ENCODE measurements at places on chromosomes 12 and 14. TPM values are rescaled to one million over a fixed set of nuclear protein-coding genes. Genes with fewer than 3 reads are reported as not detected.

DNA sequence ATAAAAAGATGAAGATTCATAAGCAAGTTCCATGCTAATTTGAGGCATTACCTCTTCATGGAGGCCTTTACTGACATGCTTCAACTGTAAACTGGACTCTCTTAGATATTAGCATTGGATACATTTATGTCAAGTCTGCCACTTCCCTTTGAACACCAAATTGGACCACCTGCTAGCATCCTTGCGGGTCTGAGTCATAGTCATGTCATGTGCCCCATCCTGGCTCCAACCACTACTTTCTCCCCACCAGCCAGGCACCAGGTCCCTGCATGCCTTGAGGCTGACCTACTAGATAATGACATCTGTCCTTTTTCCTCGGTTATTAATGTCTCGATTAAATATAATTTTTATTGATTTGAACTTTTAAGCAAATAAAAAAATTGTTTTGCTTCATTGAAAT, 32.9 kb upstream of the EEA1 start:
- DNase-seq = no peak

- no peak for DNase-seq
Measured at GRCh38 chr12:76628745-76629144, 69.2 kb upstream of the OSBPL8 start.

DNA sequence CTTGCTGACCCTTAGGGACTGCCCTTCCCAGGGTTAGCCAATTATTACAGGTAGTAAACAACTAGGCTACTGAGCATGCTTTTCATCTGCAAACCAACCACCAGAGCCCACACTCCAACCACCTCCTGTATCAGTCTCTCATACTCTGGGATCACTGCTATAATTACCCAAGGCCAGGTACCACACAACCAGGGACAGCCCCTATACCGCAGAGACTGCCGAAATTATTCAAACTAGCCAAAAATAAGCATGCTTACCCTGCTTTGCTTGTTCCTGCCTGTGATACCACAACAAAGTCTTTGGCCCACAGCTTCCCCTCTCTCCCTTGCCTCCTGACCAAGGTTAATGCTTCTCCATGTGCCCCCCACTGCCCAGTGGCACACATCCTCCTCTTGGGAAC, 197.6 kb upstream of the SRRM4 start:
- no peak for DNase-seq

Gene IAPP
- not detected for total RNA-seq

- DNase-seq = no peak
Measured at GRCh38 chr14:66361013-66361412, 125.2 kb upstream of the CCDC196 start.

DNA sequence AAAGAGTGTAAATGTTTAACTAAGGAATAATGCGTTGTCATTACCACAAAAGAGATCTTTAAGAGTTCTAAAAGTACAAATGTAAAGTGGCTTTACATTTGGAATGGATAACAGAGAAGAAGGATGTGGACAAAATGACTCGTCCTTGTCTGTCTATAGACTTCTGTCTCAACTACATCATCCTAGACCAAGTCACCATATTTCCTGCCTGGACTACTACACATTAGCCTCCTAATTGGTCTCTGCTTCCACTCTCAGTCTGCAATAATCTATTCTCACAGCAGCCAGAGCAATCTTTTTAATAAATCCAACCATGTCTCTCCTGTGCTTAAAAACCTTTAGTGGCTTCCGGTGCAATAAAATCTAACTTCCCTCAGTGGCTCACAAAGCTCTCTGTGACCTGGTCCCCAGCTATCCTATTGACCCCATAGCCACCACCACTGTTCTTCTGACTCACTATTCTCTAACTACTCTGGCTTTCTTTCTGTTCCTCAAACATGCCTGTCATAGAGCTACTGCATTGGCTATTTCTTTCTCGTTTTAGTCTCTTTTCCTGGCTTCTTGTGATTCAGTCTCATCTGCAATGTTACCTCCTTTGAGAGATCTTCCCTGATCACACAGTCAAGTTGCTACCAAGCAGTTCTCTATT, 91.1 kb downstream of the MYF5 start:
- no peak for DNase-seq

- no peak for DNase-seq
Measured at GRCh38 chr12:68905733-68906132, 27.2 kb downstream of the CPM start.

Gene TPH2
- total RNA-seq = not detected

GRCh38 chr14:88129306-88130056, 124.5 kb downstream of the GPR65 start:
- no peak for DNase-seq

- DNase-seq = no peak
Measured at GRCh38 chr12:39928181-39928899, 177.5 kb downstream of the SLC2A13 start.

DNA sequence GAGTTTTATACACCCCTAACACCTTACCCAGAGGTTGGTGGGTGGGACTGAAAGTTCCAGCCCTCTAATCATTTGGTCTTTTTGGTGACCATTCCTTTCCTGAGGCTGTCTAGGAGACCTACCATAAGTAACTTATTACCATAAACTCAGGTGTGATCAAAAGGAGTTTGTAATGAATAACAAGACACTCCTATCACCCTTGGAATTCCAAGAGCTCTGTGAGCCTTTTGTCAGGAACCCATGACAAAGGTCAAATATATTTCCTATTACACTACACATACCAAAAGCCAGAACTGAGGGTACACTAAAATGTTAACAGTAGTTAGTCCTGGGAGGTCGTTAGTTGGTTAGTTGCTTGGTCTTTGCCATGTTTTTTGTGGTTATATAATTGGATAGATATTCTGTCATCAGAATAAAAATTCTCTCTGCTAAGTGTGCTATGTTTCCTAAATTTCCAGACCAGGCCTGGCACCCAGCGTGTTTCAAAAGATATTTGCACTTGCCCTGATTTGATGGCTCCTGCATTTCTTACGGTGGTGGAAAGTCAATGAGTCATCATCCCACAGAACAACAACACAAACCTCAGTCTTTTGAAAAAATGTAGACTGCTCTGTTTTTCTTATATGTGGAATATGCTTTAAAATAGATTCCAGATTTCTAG, 27.0 kb upstream of the AKAP5 start:
- no peak for DNase-seq

- no peak for DNase-seq
Measured at GRCh38 chr12:52217223-52217622, 15.8 kb upstream of the KRT7 start.

GRCh38 chr14:53622447-53622846, 334.2 kb downstream of the BMP4 start:
- no peak for DNase-seq

GRCh38 chr12:2355604-2356003, 302.8 kb downstream of the CACNA1C start:
- DNase-seq = no peak

DNA sequence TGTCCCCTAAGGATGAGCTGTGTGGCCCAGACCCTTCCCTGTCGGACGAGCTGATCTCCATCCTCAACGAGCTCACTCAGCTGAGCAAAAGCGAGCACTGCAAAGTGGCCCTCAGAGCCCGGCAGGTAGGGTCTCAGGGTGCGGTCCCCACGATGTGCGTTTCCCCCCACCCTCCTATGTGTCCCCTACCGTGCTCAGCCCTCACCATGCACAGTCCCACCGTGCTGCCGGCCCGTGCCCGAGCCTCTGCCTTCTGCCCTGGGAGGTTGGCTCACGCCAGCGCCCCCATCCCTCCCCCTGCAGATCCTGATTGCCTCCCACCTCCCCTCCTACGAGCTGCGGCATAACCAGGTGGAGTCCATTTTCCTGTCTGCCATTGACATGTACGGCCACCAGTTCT, 86.6 kb downstream of the FOXN4 start:
- DNase-seq = no peak

Gene VRTN
- total RNA-seq = not detected

GRCh38 chr12:115037830-115038229, 353.9 kb upstream of the TBX3 start:
- no peak for DNase-seq

DNA sequence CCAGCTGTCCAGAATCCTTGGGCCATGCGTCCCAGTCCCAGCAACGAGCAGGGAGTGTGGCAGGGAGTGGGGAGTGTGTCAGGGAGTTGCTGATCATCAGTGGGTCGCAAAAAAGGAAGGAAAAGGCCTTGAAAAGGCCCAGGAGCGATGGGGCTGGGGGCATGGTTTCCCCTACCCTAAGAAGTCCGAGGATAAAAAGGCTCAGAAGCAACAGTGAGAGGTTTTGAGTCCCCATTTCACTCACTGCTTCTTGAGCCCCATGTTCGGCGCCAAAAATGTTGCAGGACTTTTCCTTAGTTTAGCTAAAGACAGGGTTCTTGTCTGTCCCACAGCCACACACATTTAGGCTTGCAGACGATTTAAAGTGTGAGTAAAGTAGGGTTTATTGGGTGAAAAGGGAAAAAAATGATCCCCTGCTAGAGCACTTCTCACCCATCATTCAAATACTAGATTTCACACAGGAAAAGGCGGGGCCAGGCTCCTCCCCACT, 189.5 kb downstream of the KCNC2 start:
- no peak for DNase-seq

DNA sequence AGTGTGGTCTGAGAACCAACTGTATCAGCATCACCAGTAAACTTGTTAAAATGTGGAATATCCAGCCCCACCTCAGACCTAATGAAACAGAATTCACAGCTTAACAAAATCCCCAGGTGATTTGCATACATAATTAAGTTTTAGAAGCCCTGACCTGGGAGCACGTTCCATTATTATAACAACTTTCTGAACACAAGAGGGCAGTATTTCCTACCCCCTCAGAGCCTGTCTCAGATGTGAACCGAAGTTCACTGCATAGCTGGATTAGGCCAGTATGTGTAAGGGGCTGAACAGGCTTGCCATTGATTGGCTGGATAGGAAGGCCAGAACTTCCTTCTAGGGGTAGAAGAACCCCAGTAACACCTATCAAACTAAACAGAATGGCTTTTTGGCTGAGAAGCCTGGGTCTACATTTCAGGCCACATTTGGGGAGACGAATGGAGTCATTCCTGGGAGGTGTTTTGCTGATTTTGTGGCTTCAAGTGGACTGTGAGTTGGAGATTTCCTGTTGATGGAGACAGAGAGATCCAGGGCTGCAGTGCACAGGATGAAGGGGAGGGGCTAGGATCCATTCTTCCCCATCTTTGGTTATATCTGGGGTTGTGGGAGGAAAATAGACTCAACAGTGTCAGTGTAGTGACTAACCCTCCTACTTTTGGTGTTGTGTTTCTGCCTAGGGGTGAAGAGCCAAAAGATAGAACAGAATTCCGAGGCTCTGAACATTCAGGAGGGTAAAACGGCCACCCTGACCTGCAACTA, 94.7 kb upstream of the OR4E1 start:
- DNase-seq = peak; percentile 66

GRCh38 chr14:94638961-94639817, 27.0 kb downstream of the SERPINA3 start:
- no peak for DNase-seq

DNA sequence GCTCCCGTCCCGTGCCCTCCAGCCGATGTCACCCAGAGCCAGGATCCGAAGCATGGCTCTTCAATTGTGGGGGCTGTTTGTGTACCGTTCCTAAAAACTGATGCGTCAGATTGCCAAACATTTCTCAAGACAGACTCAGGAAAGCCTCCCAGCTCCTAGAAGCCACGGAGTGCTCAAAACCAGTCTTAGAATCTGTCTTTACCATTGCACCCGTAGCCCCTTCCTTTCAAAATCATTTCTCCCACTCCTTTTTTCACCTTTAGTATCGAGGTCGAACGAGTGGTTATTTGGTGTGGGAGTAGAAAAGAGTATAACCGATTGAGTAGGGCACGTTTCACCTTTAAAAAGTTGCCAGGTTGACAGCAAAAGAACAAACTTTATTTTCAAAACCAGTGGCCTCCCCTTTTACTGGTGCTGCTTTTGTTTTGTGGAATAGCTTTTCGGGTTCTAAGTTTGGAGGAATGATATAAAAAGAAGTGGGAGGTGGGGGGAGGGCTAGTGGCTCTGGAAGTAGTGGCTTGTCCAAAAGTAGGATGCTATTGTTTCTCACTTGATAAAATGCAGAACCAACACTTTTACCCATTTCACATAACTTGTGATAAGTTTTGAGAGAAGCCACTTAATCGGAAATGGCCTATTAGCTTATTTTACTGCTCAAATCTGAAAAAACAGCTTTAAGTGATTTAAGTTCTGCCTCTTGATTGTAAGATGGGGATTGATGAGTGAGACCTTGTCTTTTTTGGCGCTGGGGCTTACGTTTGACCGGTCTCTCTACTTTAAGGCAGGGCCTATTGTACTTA, 803 bp downstream of the STK38L start:
- no peak for DNase-seq

DNA sequence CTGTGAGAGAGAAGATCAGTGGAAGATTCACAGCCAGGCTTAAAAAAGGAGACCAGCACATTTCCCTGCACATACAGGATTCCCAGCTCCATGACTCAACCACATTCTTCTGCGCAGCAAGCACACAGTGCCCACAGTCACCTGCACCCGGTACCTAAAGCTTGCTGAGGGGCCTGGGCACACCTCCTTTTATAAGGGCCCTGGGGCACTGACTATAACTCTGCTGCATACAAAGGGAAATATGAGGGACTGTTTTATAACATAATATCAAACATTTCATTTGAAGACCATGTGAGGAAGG, 322.9 kb downstream of the DAD1 start:
- no peak for DNase-seq

Gene CLEC6A
- total RNA-seq = not detected

DNA sequence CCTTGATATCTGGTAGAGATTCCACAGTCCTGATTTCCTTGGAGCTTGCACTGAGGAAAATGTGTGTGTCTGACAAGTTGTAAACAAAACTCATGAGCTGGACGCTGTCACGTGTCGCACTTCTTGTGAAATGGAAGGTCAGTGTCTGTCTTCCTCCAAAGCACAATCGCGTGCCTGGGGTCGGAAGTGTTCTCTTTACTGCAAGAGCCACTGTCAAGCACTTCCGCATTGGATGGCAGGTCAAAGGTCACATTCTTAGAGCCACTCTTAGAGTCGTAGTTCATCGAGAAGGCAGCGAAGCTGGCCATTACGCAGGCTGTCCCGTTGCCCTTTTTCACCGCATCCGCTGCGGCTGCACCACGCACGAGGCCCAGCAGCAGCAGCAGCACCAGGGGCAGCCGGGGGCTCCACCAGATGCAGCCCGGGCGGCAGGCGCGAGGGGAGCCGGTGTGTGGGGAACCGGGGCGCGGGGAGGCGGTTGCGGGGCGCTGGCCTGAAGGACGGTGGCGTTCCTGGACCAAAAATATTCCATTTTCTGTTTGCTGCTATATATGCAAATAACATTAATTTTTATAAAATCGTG, 45.0 kb downstream of the LRTM2 start:
- DNase-seq = no peak
